CD4-positive, alpha-beta T cell treated with Interleukin-4 for 1 hour (primary cell): ENCODE measurements at places on chromosomes 5 and 9.

GRCh38 chr5:67182301-67182790 is 14.3 kb downstream of the CD180 start:
- DNase-seq = no peak

GRCh38 chr5:160310140-160310539 is 2.2 kb downstream of the CCNJL start:
- no peak for DNase-seq

GRCh38 chr5:2699686-2700085 is 51.8 kb downstream of the IRX2 start:
- no peak for DNase-seq

- DNase-seq = no peak
These were observed 103.5 kb upstream of the DPYSL3 start for GRCh38 chr5:147613359-147613758.

GRCh38 chr5:6861036-6861435 is 147.8 kb downstream of the TENT4A start:
- no peak for DNase-seq

GRCh38 chr9:134433101-134433500 is 106.8 kb downstream of the RXRA start:
- no peak for DNase-seq
